ENCODE measurements at places on chromosomes 4 and X. TPM values are rescaled to one million over a fixed set of nuclear protein-coding genes. Genes with fewer than 3 reads are reported as not detected.

GPC4 gene
- not detected for total RNA-seq

CXCL3 gene
- 6.5 TPM for total RNA-seq

MSX1 gene
- 11.6 TPM for total RNA-seq

TAF7L gene
- total RNA-seq: not detected

PRR32 gene
- not detected for total RNA-seq

THAP9 gene
- 2.2 TPM for total RNA-seq

FIP1L1 gene
- 30.0 TPM for total RNA-seq
